MCF 10A (cell line): ENCODE measurements at places on chromosomes 5 and 9. TPM values are rescaled to one million over a fixed set of nuclear protein-coding genes. Genes with fewer than 3 reads are reported as not detected.

The TRPM3 gene
- 0.22 and 0.44 TPM in 2 replicates for total RNA-seq

The CRAT gene
- total RNA-seq: 14.5 and 17.0 TPM in 2 replicates

The HACD4 gene
- total RNA-seq: not detected in 2 replicates

The MARCHF3 gene
- 5.4 and 6.9 TPM in 2 replicates for total RNA-seq

The EPB41L4A gene
- 12.4 and 12.7 TPM in 2 replicates for total RNA-seq

The SMIM33 gene
- total RNA-seq: not detected in 2 replicates

The CXCL14 gene
- total RNA-seq: not detected in 2 replicates
